ENCODE measurements at places on chromosomes 12 and 14.

DNA sequence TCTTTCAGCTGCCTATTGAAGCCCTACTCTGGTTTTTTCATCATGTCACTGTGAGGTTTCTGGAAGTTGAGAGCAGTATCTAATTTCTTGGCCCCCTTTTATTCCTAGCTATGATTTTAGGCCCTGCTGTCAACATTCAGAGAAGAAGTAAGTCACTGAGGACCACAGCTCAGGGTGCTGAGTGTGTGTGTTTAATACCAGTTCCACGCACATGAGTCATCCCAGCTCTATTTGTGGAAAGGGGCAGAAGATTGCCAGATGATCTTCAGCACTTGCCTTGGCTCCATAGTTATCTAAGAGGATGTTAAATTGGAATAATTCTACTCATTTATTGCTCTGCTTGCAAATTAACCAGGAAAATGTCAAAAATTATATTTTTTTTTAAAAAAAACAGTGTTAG lies 65.5 kb upstream of the SLC38A4 start:
- DNase-seq, result no peak

- no peak for DNase-seq
Observed at GRCh38 chr14:27184427-27184826, 586.6 kb upstream of the NOVA1 start.

GRCh38 chr14:49703965-49704364 lies 11.0 kb downstream of the KLHDC1 start:
- no peak for DNase-seq

DNA sequence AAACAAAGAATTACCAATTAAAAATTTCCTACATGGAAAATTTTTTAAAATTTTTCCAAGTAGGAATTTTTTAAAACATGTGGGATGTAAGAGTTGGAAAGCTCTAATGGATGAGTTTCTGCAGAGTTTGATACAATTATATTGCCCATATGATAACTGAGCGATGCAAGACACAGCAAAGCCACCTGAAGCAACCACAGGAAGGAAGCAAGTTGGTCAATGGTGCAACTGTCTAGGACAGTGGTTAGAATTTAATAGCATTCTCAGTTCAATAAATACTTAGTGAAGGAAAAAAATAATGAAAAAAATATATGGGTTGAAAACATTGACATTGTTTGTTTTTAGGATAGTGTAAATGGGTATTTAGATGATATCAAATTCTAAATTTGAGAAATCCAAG lies 178.6 kb upstream of the GARIN2 start:
- no peak for DNase-seq

GRCh38 chr12:6178981-6179761 lies 21.0 kb upstream of the CD9 start:
- peak; percentile 61 for DNase-seq

DNA sequence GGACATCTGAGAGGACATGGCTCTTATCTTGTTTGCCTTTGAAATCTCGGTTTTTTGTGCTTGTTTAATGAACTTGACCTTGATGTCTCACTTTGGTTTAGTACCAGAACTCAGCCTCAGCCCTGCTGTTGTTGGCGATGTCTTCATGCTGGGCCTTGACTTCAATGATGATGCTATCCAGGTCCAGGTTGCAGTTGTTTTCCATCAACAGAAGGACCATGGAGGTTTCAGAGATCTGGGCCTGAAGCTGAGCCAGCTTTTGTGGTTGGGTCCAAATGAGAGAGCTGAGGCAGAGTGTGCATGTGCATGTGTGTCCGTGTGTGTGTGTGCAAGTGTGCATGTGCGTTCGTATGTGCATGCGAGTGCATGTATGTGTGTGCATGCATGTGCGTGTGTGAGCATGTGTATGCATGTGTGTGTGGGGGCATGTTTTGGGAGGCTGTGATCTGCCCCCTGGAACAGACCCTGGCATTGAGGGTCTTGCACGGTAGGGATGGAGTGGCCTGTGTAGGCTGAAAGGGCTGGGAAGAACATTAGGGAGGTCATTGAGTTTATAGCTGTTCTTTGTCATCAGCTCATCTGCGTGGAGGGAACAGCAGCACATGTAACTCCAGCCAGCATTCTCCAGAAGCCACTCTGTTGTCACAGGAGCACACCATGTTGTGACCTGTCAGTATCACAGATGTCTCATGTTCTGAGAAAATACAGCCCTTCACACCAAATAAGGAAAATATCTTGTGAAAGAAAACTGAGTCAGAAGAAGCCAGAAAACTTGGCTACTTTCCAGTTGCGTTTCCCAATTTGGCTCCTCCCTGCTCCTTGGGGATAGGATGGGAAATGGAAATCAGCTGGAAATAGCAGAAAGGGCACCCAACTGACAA lies 10.0 kb upstream of the KRT82 start:
- DNase-seq, result no peak

DNA sequence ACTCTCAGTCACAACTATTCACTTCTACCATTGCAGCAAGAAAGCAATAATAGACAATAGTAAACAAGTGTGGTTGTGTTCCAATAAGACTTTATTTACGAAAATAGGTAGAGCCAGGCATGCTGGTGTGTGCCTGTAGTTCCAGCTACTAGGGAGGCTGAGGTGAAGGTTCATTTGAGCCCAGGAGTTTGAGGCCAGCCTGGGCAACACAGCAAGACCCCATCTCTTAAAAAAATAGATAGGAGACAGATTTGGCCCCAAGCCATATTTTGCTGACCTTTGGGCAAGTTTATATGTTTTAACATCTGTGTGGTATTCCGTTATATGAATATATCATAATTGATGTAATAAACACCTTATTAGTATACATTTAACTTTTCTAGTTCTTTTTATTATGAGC lies 14.1 kb downstream of the ACAD10 start:
- DNase-seq, result no peak

DNA sequence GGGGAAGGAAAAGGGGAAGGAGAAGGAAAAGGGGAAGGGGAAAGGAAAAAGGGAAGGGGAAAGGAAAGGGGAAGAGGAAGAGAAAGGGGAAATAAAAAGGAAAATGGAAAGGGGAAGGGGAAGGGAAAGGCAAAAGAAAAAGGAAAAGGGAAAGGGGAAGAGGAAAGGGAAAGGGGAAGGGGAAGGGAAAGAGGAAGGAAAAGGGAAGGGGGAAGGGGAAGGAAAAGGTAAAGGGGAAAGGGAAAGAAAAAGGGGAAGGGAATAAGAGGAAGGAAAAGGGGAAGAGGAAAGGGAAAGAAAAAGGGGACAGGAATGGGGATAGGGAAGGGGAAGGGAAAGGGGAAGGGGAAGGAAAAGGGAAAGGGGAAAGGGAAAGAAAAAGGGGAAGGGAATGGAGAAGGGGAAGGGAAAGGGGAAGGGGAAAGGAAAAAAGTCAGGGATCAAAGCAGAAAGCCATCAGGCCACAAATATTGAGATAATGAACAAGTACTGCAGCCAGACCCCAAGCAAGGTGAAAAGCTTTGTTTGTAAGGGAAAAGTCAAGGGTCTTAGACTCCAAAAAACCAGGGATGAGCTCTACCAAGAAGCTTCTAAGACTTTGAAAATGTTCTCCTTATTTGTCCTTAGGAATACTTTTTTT lies 20.0 kb downstream of the DICER1 start:
- DNase-seq, result no peak

DNA sequence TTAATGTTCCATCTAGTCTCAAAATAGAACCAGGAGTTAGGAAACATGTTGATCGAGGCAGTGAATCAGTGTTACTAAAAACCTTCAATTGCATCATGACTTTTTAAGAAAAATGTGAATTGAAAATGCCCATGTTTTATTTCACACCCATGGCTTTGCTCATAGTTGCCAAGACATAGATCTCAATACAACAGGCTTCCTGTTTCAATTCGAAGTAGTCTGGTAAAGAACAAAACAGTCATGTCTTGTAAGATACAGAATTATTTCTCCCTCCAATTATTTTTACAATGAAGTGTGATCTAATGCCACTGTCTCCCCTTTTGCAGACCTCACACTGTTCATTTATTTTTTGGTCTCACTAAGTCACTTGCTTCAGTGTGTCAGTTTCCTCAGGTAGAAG lies 44.6 kb upstream of the FAR2 start:
- DNase-seq, result no peak

DNA sequence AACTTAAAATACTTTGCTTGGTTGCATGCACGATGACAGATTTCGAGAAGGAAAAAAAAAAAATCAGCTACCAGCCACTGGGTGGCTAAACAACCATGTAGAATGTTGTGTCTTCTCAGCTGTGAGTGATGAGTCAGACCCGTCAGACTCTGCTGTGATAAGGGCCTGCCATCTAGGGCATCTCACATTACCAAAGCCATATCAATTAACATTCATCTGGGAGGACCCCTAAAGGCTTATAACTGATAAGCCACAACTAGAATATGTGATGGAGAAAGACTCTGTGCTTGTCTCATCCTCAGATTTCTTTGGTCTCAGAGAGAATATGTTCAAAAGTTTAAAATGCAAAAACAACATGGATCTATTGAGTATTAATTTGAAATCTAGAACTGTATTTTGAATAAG lies 111.5 kb downstream of the PAX9 start:
- peak; percentile 59 for DNase-seq

DNA sequence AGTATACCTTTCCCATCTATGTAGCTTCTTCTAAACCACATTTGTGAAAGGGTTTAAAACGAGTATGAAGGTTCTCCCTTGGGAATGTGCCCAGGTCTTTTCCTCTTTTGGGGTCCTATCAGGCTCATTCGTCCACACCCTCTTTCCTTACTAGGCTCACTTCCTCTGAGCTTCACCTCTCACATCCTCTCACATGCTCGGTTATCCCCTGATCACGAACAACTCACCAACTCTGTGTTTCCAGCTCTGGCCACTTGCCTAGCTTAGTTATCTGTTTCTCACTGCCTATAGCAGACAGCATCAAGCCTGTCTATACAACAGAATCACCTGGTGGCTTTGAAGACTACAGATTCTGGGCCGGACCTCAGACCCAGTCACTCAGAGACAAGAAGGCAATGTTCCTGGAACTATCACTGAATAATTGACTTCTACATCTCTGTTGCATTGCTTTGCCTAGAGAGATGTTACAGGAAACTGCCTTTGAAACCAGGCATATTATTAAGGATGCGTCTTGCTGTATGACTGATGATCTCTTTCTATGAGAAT lies 158.2 kb downstream of the FOXN3 start:
- DNase-seq, result no peak
